Mesangial cell (primary cell): ENCODE measurements at places on chromosomes 2 and 18. TPM values are rescaled to one million over a fixed set of nuclear protein-coding genes. Genes with fewer than 3 reads are reported as not detected.

The LRP2 gene
- under 0.01 and 6.1 TPM in 2 replicates for total RNA-seq

The ZNF521 gene
- 3.2 and 4.9 TPM in 2 replicates for total RNA-seq

The SOCS6 gene
- 13.5 and 13.6 TPM in 2 replicates for total RNA-seq

The CNOT9 gene
- total RNA-seq, result 44.2 and 77.7 TPM in 2 replicates

The GTF2A1L gene
- total RNA-seq, result 0.13 TPM in 1 of 2 replicates, not detected in the other

The STPG4 gene
- total RNA-seq, result 0.98 TPM in 1 of 2 replicates, not detected in the other

The GGCX gene
- total RNA-seq, result 34.5 and 37.0 TPM in 2 replicates

The IL36G gene
- total RNA-seq, result not detected in 2 replicates

The EHBP1 gene
- 11.0 and 13.0 TPM in 2 replicates for total RNA-seq

The PLGLB2 gene
- not detected in 2 replicates for total RNA-seq

The COLEC12 gene
- total RNA-seq, result 1.6 and 9.4 TPM in 2 replicates

The IGFBP5 gene
- 141 and 187 TPM in 2 replicates for total RNA-seq

The CYTIP gene
- 0.38 and 6.8 TPM in 2 replicates for total RNA-seq

The VWA3B gene
- under 0.01 TPM in 1 of 2 replicates, not detected in the other for total RNA-seq

The THAP4 gene
- 65.4 and 69.1 TPM in 2 replicates for total RNA-seq

The ALLC gene
- not detected in 2 replicates for total RNA-seq

The ASB18 gene
- total RNA-seq, result not detected in 2 replicates

The DRC1 gene
- not detected in 2 replicates for total RNA-seq

The LRP1B gene
- under 0.01 and 0.13 TPM in 2 replicates for total RNA-seq

The PPP4R1 gene
- total RNA-seq, result 51.8 and 56.2 TPM in 2 replicates

The REEP1 gene
- total RNA-seq, result 0.51 and 2.6 TPM in 2 replicates

The ARHGAP28 gene
- total RNA-seq, result 2.1 and 8.9 TPM in 2 replicates

The NLRC4 gene
- not detected in 2 replicates for total RNA-seq

The KCNJ3 gene
- 0.13 and 0.16 TPM in 2 replicates for total RNA-seq

The DSG4 gene
- total RNA-seq, result under 0.01 TPM in 1 of 2 replicates, not detected in the other

The GRHL1 gene
- 1.1 and 1.5 TPM in 2 replicates for total RNA-seq

The LIMS3 gene
- total RNA-seq, result 0.81 and 4.3 TPM in 2 replicates

The ALPG gene
- not detected in 2 replicates for total RNA-seq

The LRATD1 gene
- total RNA-seq, result 0.49 and 2.8 TPM in 2 replicates

The VWC2L gene
- total RNA-seq, result not detected in 2 replicates

The CNTNAP5 gene
- not detected in 2 replicates for total RNA-seq

The SH3BP4 gene
- 69.3 and 113 TPM in 2 replicates for total RNA-seq

The DNAH7 gene
- 1.1 TPM in 1 of 2 replicates, not detected in the other for total RNA-seq

The LCT gene
- not detected in 2 replicates for total RNA-seq

The G6PC2 gene
- not detected in 2 replicates for total RNA-seq

The RAD51AP2 gene
- total RNA-seq, result under 0.01 TPM in 1 of 2 replicates, not detected in the other

The SERPINE2 gene
- total RNA-seq, result 29.3 and 60.6 TPM in 2 replicates

The TTR gene
- not detected in 2 replicates for total RNA-seq
